ENCODE measurements at places on chromosomes 12 and 14. TPM values are rescaled to one million over a fixed set of nuclear protein-coding genes. Genes with fewer than 3 reads are reported as not detected.
A peak's percentile ranks its signal among the peaks of the same experiment; 100 is the strongest.

The TGFB3 gene
- polyA plus RNA-seq, result not detected

The ACOT2 gene
- 29.1 TPM for polyA plus RNA-seq

The L2HGDH gene
- polyA plus RNA-seq, result 5.3 TPM

The FBLN5 gene
- 53.3 TPM for polyA plus RNA-seq

The ACAD10 gene
- polyA plus RNA-seq, result 10.4 TPM

The KRT71 gene
- not detected for polyA plus RNA-seq

DNA sequence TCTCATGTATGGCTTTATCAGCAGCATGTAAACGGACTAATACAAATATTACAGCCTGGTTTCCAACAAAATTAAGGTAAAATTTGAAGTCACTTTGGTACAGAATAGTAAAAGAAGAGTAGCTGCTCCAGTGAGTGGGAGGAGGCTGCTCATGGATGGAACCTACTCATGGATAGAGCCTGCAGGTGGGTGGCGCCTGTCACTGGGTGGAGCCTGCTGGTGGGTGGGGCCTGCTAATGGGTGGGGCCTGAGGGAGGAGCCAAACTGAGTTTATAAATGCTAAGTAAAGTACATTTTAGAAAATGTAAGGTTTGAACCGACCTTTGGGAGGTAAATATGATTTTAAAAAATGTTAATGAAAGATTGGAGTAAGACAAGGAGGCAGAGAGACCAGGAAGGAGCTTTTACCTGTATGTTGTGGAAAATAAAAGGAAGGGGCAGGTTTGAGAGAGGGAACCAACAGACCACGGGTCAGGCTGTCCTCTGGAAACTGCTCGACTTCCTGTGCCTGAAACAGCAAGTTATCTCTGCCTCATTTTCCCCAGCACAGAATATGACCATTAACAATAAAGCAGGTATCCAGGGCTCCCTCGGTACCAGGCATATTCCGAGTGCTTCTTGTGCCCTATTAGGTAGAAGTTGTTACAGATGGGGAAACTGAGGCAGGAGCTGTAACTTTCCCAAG is 55.9 kb upstream of the SEL1L start:
- DNase-seq, result no peak

DNA sequence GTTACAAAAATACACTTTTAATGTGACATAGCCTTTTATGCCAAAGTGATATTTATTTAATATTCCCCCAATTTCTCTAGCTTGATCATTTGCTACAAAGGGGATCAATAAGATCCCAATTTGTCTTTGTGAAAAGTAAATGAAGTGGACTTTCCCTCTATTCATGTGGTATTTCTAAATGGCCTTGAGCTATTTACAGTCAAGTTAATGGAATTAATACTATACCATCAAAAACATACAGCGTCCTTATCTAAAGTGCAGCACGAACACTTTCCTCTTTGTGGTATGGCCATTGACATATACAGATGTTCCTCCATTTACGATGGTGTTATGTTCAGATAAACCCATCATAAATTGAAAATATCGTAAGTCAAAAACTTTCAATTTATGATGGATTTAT is 23.2 kb downstream of the CFL2 start:
- no peak for DNase-seq

- DNase-seq, result no peak
Measured at GRCh38 chr12:6529291-6529737, 5.0 kb upstream of the GAPDH start.

DNA sequence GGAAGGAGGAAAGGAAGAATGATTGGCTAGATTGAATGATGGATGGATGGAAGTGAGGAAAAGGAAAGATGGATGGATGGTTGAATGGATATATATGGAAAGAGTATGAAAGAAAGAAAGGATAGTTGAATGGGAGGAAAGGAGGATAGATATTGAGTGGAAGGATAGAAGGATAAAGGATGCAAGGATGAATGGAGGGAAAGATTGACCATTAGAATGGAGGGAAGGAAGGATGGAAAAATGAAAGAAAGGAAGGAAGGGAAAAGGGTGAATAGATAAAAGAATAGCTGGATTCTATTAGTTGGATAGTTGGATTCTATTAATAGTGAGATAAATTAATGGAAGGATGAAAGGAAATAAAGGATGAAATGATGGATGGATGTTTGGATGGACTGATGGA is 105.9 kb downstream of the CALM1 start:
- DNase-seq, result no peak

DNA sequence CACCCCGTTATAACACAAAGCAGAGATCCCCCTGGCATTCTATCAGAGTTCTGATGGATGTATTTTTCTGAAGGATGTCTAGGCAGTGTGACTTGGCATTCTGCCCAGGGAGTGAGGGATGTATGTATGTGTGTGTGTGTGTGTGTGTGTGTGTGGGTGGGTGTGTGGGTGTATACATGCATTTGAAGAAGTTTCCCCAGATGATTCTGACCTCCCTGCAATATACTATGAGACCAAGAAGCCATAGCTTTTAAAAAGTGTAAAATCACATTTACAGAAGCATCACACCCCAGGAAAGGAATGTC is 59.7 kb upstream of the NAP1L1 start:
- DNase-seq, result peak; percentile 47

DNA sequence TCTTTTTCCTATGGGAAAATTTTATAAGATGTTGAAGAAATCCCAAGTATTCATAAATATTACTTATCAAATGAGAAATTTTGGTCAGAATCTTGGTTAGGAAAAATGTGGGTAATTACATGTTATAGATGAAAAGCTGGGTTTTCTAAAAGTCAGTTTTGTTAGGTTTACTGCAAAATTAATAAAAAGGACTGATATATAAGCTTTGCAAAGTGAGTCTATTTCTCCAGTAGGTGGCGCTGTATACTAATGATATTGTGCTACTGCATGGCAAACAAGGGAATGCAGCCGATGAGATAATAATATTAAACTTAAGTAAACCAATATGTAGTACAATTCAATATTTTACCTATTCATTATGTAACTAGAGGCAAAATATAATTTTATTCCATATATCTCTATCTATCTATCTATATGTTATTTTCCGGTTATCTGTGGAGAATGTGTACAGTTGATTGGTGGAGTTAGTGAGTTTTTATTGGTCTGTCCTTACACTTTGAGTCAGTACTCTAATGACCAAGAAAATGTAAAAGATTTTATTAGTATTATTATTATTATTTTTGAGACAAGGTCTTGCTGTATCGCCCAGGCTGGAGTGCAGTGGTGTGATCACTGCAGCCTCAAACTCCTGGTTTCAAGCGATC is 32.9 kb downstream of the MIPOL1 start:
- no peak for DNase-seq

- no peak for DNase-seq
Measured at GRCh38 chr14:101577221-101577909, 16.1 kb downstream of the DIO3 start.

- DNase-seq, result no peak
Measured at GRCh38 chr14:105056303-105056831, 8.9 kb downstream of the GPR132 start.

GRCh38 chr14:56274556-56274955 is 156.3 kb downstream of the PELI2 start:
- DNase-seq, result no peak
